ENCODE measurements at places on chromosomes 4 and X.

- DNase-seq = no peak
Observed at GRCh38 chr4:118180776-118181175, 146.5 kb downstream of the NDST3 start.

DNA sequence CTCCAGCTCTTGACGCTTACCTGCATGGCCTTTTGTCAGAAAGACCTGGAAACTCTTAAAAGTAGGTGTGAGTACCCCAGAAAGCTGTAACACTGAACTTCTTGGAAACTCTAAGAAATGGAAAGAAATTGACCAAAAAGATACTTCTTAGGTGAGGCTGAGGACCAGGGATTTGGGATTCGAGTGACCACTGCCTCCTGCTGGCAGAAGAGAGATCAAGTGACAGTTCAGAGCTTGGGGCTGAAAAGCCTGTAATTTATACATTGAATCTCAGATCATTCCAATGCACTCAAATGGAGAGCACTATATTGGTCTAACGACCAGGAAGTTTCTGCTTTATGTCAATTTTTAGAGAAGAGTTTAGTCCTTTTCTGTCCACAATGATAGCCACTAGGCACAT is 204.6 kb downstream of the PDGFRA start:
- peak; percentile 33 for DNase-seq

- no peak for DNase-seq
Observed at GRCh38 chr4:21655031-21655430, 293.5 kb downstream of the KCNIP4 start.

DNA sequence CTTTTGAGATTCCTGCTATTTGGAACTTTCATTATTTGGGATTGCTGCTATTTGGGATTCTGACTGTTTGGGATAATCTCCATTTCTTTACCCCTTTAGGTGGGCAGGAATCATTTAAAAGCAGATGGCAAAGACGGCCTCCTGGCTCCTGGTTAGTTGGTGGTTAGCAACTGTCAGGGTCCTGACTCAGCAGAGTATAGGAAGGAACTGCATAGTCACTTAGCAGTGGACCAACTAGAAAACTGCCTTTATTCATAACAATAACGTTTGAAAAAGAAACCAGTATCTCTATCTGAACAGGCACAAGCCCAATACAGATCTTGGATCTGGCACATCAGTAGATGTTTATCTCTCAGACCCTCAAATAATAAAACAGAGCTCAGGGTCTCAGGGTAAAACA is 469.7 kb upstream of the FGF16 start:
- no peak for DNase-seq

- no peak for DNase-seq
Observed at GRCh38 chrX:9605484-9605883, 140.6 kb downstream of the TBL1X start.

- no peak for DNase-seq
Observed at GRCh38 chrX:130186651-130187050, 14.9 kb downstream of the RAB33A start.

DNA sequence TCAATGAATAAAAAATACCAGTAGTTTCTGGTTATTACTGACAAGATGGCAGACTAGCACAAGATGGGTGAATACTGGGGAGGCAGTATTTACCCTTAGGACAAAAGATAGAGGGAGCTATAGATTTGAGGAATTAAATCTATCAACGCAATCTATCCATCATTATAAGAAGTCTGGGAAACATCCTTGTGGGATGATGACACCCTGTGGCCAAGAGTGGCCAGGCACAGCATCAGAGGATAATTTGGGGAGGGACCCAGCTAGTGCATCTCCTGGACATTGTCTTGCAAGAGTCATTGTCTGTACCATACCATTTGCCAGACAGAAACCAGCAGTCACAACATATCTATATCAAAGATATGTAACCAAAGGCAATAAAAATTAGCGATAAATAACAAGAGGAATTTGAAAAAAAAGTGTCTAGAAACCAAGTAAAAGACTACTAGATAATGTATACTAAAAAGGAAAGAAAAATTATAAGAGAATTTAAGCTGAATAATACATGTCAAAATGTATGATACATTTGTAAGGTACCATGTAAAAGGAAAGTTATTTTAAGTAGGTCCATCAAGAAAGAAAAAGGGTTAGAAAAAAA is 22.9 kb downstream of the KCTD8 start:
- DNase-seq = peak; percentile 72

GRCh38 chr4:141290771-141291170 is 70.1 kb downstream of the ZNF330 start:
- no peak for DNase-seq

DNA sequence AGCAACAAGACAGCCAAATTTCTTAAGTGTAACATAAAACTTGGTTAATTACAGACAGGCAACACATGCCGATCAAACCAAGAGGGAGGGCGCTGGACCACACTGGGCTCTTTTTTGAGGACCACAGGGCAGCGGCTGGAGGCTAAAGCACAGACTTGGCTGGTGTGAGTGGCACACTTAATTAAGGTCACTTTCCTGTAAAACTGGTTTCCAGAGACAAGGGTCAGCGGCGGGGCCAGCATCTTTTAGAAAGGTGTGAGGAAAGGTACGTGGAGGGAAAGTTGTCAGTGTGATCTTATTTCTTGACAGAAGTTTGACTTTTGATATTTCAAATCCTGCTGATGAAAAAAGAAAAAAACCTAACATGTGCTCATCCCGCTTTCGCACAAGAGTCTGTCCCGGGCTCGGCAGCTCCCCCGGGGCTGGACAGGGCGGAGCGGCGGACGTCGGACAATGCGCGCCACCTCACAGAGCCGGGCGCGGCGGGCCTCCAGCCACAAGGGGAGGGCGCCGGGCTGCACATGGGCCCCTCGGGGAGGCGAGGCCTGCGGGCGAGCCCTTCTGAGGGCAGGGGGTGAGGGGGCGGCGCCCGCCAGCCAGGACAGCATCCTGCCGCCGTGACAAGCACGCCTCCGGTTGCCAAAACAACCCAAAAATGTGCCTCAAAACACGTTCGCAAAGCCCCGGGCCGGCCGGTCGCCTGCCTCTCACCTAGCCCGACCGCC is 660 bp upstream of the HSPA4L start:
- DNase-seq = no peak

DNA sequence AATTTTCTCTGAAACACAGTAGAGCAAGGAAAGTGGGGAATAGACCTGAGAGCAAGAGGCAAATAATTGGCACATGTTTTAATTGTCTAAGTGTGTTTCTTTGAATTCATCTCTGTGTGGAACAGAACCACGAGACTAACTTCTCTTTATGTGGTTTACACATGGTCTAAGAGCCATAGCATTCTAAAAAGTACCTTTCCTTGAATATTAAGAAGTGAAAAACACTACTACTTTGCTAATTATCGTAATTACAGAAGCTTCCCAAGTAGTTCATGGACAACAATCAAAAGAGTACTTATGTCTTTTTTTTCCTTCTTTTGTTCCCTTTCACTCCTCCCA is 2.9 kb upstream of the CYBB start:
- no peak for DNase-seq

- DNase-seq = peak; percentile 35
Observed at GRCh38 chr4:155371432-155372043, 5.2 kb downstream of the MAP9 start.

DNA sequence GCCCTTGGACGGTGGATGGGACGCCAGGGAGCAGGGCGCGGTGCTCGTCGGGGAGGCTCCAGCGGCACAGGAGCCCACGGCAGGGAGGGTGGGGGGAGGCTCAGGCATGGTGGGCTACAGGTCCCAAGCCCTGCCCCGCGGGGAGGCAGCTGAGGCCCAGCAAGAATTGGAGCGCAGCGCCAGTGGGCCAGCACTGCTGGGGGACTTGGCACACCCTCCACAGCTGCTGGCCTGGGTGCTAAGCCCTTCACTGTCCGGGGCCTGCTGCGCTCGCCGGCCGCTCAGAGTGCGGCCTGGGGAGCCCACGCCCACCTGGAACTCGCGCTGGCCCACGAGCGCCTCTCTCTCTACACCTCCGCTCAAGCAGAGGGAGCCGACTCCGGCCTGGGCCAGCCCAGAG is 8.6 kb downstream of the CD38 start:
- DNase-seq = no peak

GRCh38 chr4:122346036-122346435 is 32.8 kb upstream of the ADAD1 start:
- no peak for DNase-seq

- no peak for DNase-seq
Observed at GRCh38 chr4:155964016-155964891, 10.6 kb upstream of the CTSO start.

DNA sequence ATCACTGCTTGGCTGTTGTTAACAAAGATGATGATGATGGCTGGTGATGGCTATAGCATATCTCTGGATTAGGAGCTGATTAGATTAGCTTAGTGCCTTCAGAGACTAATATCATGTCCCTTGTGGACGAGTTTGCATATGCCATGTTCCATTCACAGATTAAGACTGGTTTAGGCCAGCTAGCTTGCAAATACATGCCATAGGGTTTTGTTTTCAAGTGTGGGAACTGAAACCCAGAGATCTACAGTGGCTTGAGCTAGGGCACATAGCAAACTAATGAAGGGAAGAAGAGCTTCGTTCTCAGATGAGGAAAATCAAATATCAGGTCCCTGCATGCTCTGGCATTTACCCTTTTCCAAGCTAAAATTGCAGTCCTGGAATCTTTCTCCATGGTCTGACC is 492.3 kb downstream of the MAGEE1 start:
- DNase-seq = no peak

DNA sequence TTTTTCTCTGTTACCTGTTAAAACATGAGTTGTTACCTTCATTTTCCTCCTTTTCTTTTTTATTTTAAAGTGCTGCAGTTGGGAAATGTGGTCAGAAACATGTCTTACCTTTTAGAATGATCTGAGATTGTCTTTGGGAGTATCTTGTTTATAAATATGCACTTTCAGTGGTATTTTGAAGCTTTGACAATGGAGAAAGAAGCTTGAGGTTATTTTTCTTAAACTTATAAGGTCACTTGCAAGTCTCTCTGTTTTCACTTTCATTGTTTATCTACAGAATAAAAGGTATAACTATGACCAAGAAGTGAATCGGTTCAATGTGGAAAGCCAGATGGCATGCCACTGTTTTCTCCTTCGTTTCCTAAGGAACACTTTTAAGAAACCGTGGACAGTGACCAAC is 167.5 kb upstream of the SLC7A11 start:
- DNase-seq = no peak

DNA sequence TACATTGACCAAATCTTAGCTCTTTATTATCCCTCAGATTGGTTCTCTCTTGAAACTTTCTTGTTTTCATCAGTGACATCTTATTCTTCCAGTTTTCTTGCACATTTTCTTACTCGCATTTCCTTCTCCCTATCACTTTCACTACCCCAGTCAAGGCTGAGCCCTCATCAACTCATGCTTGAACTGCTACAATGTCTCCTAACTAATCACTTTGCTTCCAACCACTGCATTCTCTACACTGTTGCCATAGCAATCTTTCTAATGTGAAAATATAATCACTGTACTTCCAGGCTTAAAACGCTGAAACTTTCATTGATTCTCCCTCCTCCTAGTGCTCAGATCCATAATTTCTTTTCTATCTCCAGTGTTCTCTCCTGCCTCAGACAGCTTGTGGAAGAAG is 22.2 kb upstream of the LPAR4 start:
- DNase-seq = no peak

GRCh38 chr4:133151691-133152329 is 2.7 kb downstream of the PCDH10 start:
- DNase-seq = peak; percentile 74

Measured in neural progenitor cell (in vitro differentiated cells).